Stimulated activated CD4-positive, alpha-beta T cell treated with anti-CD3 and anti-CD28 coated beads, Interleukin-15, amount 100 ng/mL, for 1 hour (primary cell): ENCODE measurements at places on chromosomes 6 and 20.

DNA sequence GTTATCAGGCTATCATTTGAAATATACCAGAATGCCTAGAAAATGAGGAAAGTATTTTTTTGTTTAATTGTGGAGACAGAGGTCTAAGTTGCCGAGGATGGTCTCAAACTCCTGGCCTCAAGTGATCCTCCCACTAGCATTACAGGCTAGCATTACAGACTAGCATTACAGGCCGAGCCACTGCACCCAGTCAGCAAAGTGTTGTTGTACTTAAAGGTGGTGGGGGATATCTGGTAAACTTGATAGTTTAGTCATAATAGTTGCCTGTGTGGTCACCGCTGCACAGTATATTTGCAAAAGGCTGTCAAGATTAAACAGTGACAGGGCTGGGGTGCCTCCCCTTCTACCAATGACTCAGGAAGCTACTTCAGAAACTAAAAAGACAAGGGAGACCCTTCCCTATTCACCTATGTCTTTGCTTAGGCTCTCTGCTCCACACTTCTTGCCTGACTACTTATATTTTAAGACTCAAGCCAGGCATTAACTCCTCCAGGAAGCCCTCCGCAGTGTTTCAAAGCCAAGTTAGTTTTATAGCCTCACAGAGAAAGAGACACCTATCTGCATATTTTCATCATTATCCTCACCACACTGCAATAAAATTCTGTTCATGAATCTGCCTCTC, 3.1 kb upstream of the AKIRIN2 start:
- no peak for DNase-seq

GRCh38 chr6:19755181-19755580, 82.0 kb upstream of the ID4 start:
- no peak for DNase-seq

- DNase-seq, result no peak
Measured at GRCh38 chr20:35319871-35320197, 27.6 kb upstream of the FAM83C start.

DNA sequence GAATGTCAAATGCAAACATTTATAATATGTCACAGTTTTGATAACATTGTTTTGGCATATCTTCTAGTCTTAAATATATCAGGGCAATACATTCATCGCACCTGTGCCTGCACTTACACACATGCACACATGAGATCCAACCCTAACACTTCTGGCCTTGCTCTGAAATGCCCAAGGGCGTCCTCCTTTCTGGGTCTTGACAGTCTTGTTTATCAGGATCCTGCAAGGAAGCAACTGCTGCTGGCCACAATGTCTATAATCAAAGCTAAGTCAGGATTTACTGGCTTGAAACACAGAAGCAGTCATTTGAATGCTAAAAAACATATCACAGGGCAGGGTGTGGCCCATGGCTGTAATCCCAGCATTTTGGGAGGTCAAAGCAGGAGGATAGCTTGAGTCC, 32.9 kb upstream of the FAM50B start:
- no peak for DNase-seq

GRCh38 chr6:168190646-168191443, 111.8 kb upstream of the FRMD1 start:
- DNase-seq, result no peak

GRCh38 chr20:6501061-6501460, 266.4 kb upstream of the BMP2 start:
- DNase-seq, result no peak

DNA sequence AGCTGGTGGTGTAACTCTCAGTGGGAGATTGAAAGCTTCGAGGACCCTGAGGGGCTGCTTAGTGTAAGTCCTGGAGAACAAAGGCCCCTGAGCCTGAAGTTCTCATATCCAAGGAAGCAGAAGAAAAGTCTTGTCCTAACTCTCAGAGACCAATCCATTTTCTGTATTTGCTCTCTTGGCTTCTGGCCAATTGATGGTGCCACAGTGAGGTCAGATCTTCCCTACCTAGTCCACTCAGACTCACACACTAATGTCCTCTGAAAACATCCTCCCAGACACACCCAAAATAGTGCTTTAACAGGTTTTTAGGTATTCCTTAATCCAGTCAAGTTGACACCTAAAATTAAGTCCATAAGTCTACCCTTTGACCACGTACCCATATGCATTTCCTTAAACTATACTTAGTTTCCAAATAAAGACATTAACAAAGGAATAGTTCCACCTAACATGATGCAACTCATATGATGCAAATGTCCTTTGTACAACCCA, 29.4 kb downstream of the ZNF292 start:
- DNase-seq, result no peak

DNA sequence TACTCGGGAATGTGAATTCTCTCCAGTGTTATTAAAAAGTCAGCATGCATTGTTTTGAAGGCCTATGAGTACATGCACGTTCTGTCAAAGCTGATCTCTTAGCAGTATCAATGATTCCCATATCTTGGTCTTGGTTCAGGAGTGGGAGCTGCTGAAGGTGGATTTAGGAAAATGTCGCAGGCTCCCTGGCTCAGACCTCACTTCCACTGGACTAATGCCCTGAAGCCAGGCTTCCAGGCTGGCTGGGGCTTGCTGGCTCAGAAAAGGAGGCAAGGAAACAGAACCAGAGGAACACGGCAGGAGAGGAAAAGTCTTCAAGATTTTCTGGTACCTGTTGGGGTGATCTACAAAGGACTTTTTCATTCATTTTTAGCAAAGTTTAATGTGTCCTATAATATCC, 81.6 kb downstream of the OLIG3 start:
- DNase-seq, result no peak

GRCh38 chr6:118565311-118565960, 17.3 kb downstream of the PLN start:
- DNase-seq, result no peak

GRCh38 chr6:27049863-27050781, 197.4 kb upstream of the PRSS16 start:
- no peak for DNase-seq

DNA sequence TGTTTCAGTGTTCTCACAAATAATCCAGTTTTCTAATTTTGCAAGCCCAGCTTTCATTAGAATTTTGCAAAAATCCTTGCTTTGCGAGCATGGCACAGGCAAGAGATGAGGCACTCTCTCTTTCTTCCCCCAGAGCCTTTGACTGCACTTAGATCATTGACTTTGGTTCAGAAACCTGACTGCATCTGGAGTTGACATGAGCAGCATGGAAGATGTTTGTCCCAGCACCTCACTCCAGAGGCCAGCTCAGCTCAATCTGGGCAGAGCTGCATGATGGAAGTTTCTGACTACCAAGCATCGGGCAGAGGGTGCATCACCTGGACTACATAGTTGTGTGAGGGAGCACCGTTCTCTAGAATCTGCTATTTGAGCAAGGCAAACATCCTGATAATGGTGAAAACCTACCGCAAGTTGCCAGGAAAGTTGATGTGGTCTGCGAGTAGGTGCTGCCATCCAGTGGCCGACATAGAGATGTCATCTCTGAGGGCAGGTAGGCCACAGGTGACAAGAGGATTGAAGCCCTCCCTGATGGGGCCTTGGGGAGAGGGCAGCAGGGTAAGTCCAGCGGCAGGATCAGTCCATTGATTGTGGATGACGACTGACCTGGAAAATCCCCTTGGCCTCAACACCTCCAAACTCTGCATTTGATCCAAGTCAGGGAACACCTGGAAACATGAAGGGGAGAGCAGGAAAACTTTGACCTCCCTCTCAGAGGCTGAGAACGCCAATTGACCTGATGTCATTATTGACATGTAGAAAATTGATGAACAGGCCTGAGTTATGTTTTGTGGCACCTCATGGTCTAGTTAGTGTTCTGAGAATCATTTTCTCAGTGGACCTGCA, 3.8 kb upstream of the LPA start:
- DNase-seq, result peak; percentile 12

DNA sequence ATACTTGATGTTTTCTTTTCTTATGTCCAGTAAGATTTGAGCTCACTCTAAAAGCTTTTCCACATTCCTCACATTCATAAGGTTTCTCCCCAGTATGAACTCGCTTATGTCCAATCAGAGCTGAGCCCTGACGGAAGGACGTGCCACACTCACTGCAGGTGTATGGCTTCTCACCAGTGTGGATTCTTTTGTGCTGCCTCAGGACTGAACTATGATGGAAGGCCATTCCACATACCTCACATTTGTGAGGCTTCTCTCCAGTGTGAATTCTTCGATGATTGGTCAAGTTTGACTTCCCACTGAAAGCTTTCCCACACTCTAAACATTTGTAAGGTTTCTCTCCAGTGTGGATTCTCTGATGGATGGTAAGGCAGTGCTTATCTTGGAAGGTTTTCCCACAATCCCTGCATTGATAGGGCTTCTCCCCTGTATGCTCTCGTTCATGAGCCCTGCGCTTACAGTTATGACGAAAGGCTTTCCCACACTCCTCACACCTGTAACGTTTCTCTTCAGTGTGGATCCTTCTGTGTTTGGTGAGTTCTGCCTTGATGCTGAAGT, 9.9 kb downstream of the ZNF311 start:
- no peak for DNase-seq

GRCh38 chr6:169845426-169846285, 94.2 kb downstream of the ERMARD start:
- no peak for DNase-seq

GRCh38 chr20:48674461-48674860, 153.3 kb downstream of the PREX1 start:
- DNase-seq, result no peak

- no peak for DNase-seq
Measured at GRCh38 chr6:139313784-139314545, 22.2 kb upstream of the TXLNB start.

- DNase-seq, result no peak
Measured at GRCh38 chr20:51384875-51385274, 157.6 kb downstream of the NFATC2 start.

GRCh38 chr6:12001004-12001705, 11.0 kb upstream of the HIVEP1 start:
- no peak for DNase-seq

DNA sequence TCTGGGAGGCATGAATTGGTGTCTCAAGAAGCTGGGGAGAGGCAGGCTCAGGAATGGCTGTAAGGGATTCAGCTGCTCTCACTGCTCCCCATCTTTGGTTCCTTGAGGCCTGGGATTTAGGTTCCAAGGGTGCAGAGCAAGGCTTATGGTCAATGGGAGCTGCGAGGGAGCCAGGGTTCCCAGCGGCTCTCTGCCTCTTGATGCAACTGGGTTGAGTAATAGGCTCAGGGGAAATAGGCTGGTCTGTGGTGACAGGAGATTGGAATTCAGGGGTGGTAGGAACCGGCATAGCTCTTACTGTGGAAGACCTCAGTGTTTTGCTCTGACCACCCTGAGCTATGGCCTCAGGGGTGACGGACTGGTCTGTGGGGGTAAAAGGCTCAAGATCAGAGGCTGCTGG, 13.0 kb upstream of the NRM start:
- DNase-seq, result no peak

GRCh38 chr6:42710316-42710715, 12.1 kb downstream of the PRPH2 start:
- DNase-seq, result no peak

DNA sequence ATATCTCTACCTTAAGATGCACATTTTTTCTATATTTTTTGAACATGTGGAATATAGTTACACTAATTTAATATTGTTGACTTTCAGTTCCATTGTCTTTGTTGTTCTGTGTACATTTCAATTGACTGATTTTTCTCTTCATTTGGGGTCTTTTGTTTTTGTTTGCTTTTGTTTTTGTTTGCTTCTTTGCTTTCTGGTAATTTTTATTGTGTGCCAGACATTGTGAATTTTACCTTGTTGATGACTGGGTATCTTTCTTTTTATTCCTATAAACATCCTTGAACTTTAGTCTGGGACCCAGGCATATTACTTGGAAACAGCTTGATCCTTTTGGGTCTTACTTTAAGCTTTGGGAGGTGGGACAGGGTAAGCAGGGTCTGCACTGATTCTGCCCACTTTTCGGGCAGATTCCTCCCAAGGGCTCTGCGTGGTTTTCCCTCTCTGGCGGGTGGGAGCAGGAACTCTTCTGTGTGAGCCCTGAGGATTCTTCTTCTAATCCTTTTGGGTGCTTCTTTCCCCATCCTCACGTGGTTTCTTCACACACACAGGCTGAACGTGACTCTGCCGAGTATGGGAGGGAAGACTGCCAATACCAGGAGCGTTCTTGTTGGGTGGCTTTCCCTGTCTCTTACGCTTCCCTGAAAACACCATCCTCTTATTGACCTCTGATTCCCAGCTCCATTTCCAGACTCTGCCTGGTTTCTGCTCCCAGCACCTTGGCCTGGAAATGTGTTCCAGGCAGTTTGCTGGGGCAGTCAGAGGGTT, 200.5 kb downstream of the ARID1B start:
- no peak for DNase-seq

DNA sequence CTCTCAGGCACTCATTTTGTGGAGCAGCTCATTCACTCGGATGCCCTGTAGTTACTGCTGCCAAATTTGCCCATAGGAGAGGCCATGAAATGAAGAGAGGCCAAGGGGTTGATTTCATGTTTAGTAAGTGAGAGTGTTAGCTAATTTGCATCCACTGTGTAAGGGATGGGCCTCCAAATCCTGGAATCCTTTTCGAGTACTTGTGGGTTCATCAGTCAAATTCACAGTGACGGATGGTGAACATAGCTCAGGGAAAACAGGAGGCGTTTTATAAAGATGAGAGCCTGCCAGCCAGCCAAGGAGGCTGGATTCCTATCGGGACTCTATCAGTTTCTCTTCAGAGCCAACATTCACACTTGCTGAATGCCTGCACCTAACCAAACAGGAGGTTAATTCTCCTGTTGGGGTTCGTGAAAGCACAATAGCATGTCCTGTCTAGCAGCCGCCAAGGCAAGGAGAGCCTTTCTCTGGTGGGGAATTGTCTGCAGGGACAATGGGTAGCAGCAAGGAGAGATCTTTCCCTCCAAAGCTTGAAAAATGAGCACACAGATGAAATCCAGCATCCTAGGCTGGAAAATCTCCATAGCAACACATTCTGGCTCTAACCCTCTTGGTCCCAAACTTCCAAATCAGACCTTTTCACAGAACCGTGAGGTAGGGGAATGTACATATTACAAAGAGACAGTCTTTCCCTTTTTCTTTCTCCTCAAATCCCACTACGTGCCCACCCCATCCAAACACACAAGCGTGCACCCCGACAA, 231.4 kb upstream of the ECI2 start:
- DNase-seq, result no peak

DNA sequence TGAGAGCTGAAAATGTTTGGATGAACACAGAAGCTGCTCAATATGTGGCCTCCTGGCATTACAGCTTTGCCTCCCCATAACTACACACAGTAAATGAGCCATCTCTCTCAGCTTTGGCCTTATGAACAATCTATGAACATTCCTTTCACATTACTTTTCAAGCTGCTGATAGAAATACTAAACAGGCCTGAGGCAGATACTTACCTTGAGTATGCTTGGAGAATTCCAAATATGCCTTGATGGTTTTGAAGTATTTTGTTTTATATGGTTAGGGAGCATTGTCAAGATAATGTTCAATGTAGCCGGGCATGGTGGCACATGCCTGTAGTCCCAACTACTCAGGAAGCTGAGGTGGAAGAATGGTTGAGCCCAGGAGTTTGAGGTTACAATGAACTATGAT, 104.5 kb downstream of the CD24 start:
- no peak for DNase-seq

GRCh38 chr6:167573461-167574215, 248.8 kb downstream of the TTLL2 start:
- DNase-seq, result no peak

GRCh38 chr6:36364669-36365479, 22.6 kb downstream of the ETV7 start:
- DNase-seq, result no peak

GRCh38 chr6:163260111-163260895, 154.2 kb upstream of the QKI start:
- no peak for DNase-seq

GRCh38 chr20:46361381-46361780, 45.0 kb downstream of the ELMO2 start:
- DNase-seq, result no peak

- no peak for DNase-seq
Measured at GRCh38 chr6:24152014-24152413, 26.0 kb downstream of the NRSN1 start.
